GM23248 (cell line): ENCODE measurements at places on chromosomes 1 and 21. TPM values are rescaled to one million over a fixed set of nuclear protein-coding genes. Genes with fewer than 3 reads are reported as not detected.

GRCh38 chr21:41048623-41049022 is 119.3 kb upstream of the BACE2 start:
- DNase-seq: no peak
- no peak overlapping the region for H3K4me3 ChIP-seq
- no peaks in the 10 kb centered on the region for H3K27me3 ChIP-seq
- no peaks in the 10 kb centered on the region for H3K36me3 ChIP-seq
- H3K4me1 ChIP-seq: no peaks in the 10 kb centered on the region
- H3K27ac ChIP-seq: no peak overlapping the region

The SNX27 gene
- polyA plus RNA-seq: 17.9 and 18.0 TPM in 2 replicates

DNA sequence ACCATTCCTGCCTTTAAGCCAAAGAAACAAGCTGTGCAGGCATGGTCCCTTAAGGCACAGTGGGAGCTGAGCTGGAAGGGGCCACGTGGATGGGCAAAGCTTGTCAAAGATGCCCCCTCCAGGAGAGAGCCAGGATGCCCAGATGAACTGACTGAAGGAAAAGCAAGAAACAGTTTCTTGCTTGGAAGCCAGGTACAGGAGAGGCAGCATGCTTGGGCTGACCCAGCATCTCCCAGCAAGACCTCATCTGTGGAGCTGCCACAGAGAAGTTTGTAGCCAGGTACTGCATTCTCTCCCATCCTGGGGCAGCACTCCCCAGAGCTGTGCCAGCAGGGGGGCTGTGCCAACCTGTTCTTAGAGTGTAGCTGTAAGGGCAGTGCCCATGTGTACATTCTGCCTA is 1.3 kb upstream of the SLC50A1 start:
- H3K4me3 ChIP-seq: no peak overlapping the region
- H3K4me1 ChIP-seq: peaks cover 20% of the 10 kb centered on the region
- H3K36me3 ChIP-seq: 0 out of 2 replicates have a peak, but pooled peaks cover 4% of the 10 kb centered on the region
- no peak for DNase-seq

The LORICRIN gene
- not detected in 2 replicates for polyA plus RNA-seq

DNA sequence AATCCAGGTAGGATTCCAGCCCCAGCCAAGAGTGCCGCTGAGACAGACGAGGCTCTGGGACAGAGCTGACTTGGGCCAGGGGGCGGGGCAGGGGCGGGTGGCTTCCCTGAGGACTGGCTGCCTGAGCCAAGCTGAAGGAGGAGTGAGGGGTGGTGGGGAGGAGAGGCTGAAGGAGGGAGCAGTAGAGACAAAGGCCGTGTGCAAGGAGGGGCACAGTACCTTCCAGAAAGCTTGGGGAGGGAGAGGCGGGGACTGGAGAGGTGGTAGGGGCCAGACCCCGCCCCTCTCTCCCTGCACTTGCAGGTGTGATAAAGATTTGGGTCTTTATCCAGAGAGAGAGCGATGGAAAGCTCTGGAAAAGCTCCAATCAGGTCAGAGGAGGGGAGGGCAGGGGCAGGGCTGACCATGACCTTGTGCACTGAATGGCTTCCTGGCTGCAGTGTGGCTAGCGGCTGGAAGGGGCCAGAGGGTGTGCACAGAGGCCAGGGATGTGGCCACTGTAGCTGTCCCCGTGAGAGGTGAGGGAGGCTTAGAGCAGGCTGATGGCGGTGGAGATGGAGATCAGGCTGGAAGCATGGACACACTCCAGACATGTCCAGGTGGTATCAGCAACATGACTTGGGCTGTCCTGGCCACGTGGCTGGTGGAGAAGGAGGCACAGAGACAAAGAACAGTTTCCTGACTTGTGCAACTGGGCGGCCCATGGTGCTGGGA is 6.7 kb upstream of the EPHA8 start:
- no peak overlapping the region for H3K4me3 ChIP-seq
- peaks cover 60% of the 10 kb centered on the region for H3K27me3 ChIP-seq
- no peaks in the 10 kb centered on the region for H3K4me1 ChIP-seq
- no peak for DNase-seq

GRCh38 chr21:25708467-25709065 is 26.1 kb downstream of the ATP5PF start:
- H3K27me3 ChIP-seq: no peaks in the 10 kb centered on the region
- H3K27ac ChIP-seq: no peak overlapping the region
- DNase-seq: peak; percentile 53
- no peaks in the 10 kb centered on the region for H3K36me3 ChIP-seq
- no peaks in the 10 kb centered on the region for H3K4me1 ChIP-seq

The GJC2 gene
- 0.08 and 0.14 TPM in 2 replicates for polyA plus RNA-seq

The VWA1 gene
- polyA plus RNA-seq: 0.60 and 1.3 TPM in 2 replicates

The FAM78B gene
- 0.16 TPM in 1 of 2 replicates, not detected in the other for polyA plus RNA-seq

The LRRC42 gene
- 44.6 and 46.9 TPM in 2 replicates for polyA plus RNA-seq

- no peak overlapping the region for H3K27ac ChIP-seq
- no peaks in the 10 kb centered on the region for H3K4me1 ChIP-seq
- H3K36me3 ChIP-seq: peaks cover 8% of the 10 kb centered on the region; the same call in 1 of the 2 replicates
- DNase-seq: no peak
- H3K27me3 ChIP-seq: no peaks in the 10 kb centered on the region
- H3K4me3 ChIP-seq: no peak overlapping the region
These were observed 38.8 kb downstream of the WDR4 start for GRCh38 chr21:42840411-42841155.

The CADM3 gene
- polyA plus RNA-seq: 0.14 TPM in 1 of 2 replicates, not detected in the other

The LIN28A gene
- 0.14 and 0.15 TPM in 2 replicates for polyA plus RNA-seq

GRCh38 chr1:161718559-161719324 is 2.6 kb upstream of the FCRLB start:
- no peaks in the 10 kb centered on the region for H3K36me3 ChIP-seq
- peaks cover 25% of the 10 kb centered on the region for H3K4me1 ChIP-seq
- no peaks in the 10 kb centered on the region for H3K27me3 ChIP-seq
- H3K27ac ChIP-seq: no peak overlapping the region
- no peak overlapping the region for H3K4me3 ChIP-seq

The PWP2 gene
- polyA plus RNA-seq: 11.2 and 12.8 TPM in 2 replicates

GRCh38 chr1:184973272-184974055 is 844 bp downstream of the NIBAN1 start:
- H3K27me3 ChIP-seq: no peaks in the 10 kb centered on the region
- H3K4me3 ChIP-seq: peak overlapping the region; percentile 87
- no peaks in the 10 kb centered on the region for H3K36me3 ChIP-seq
- peak; percentile 87 for DNase-seq
- H3K27ac ChIP-seq: peak overlapping the region; percentile 21

DNA sequence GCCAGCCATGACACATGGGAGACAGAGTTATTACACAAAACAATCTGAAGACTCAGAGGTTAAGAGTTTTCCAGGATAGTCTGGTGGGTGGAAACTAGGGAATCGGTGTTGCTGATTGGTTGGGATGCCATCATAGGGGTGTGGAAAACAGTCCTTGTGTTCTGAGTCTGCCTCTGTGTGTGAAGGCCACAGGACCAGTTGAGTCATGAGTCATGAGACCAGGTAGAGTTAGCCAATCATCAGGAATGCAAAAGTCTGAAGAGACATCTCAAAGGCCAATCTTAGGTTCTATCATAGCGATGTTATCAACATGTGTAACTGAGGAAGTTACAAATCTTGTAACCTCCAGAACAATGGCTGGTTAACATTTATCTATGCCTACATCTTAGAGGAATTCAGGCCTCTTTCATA is 49.7 kb upstream of the NEK7 start:
- H3K4me1 ChIP-seq: peaks cover 13% of the 10 kb centered on the region
- H3K27ac ChIP-seq: peak overlapping the region; percentile 23
- no peaks in the 10 kb centered on the region for H3K27me3 ChIP-seq
- peak; percentile 58 for DNase-seq
- H3K36me3 ChIP-seq: no peaks in the 10 kb centered on the region

The ANGPTL3 gene
- not detected in 2 replicates for polyA plus RNA-seq

The FCMR gene
- 0.94 and 2.3 TPM in 2 replicates for polyA plus RNA-seq

DNA sequence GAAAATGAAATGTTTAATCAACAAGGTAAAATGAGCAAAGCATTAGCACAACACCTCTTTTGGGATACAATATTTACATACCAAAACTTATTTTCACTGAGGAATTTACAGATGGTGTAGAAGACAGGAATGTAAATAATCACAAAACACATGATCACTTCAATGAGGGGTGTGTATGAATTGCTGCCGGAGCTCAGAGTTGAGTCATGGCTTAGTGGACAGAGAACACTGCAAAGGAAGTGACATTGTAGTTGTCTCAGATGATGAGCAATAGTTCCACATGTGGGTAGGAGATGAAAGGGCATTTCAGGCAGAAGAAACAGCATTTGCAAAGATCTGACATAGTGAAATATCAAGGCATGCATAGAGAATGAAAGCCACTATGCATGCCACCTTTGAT is 5.6 kb upstream of the KPRP start:
- H3K27ac ChIP-seq: peak overlapping the region; percentile 66
- H3K4me3 ChIP-seq: peak overlapping the region; percentile 31; the same call in 1 of the 2 replicates
- no peaks in the 10 kb centered on the region for H3K36me3 ChIP-seq
- peaks cover 39% of the 10 kb centered on the region for H3K4me1 ChIP-seq
- DNase-seq: peak; percentile 96
- no peaks in the 10 kb centered on the region for H3K27me3 ChIP-seq

DNA sequence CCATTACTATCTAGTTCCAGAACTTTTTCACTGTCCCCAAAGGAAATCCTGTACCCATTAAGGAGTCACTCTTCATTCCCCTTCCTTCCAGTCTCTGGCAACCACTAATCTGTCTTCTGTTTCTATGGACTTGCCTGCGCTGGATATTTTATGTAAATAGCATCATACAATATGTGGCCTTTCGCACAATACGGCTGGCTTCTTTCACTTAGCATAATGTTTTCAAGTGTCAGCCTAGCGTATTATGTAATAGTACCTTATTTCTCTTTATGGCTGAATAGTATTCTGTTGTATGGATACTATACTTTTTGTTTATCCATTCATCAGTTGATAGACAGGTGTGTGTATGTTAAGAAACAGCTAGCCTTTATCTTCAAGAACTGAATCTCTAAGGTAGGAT is 14.3 kb downstream of the ATF3 start:
- no peaks in the 10 kb centered on the region for H3K4me1 ChIP-seq
- H3K4me3 ChIP-seq: no peak overlapping the region
- no peaks in the 10 kb centered on the region for H3K36me3 ChIP-seq
- H3K27me3 ChIP-seq: peaks cover 5% of the 10 kb centered on the region; the same call in 1 of the 2 replicates
- DNase-seq: no peak

- no peak for DNase-seq
- peaks cover 5% of the 10 kb centered on the region for H3K4me1 ChIP-seq
- no peaks in the 10 kb centered on the region for H3K27me3 ChIP-seq
- no peak overlapping the region for H3K27ac ChIP-seq
These were observed 48.6 kb downstream of the MDM4 start for GRCh38 chr1:204564835-204565234.

The S100A7A gene
- not detected in 2 replicates for polyA plus RNA-seq

- H3K4me1 ChIP-seq: peaks cover 13% of the 10 kb centered on the region
- no peaks in the 10 kb centered on the region; the same call in 1 of the 2 replicates for H3K27me3 ChIP-seq
- no peaks in the 10 kb centered on the region for H3K36me3 ChIP-seq
- peak; percentile 81 for DNase-seq
- no peak overlapping the region for H3K4me3 ChIP-seq
These were observed 118.1 kb downstream of the PGBD5 start for GRCh38 chr1:230308039-230308438.

The AIM2 gene
- polyA plus RNA-seq: 2.5 and 2.6 TPM in 2 replicates

The PTAFR gene
- 0.08 TPM in 1 of 2 replicates, not detected in the other for polyA plus RNA-seq

- H3K27me3 ChIP-seq: no peaks in the 10 kb centered on the region
- no peak overlapping the region for H3K27ac ChIP-seq
- no peak overlapping the region for H3K4me3 ChIP-seq
- no peaks in the 10 kb centered on the region for H3K36me3 ChIP-seq
- no peaks in the 10 kb centered on the region for H3K4me1 ChIP-seq
These were observed 51.1 kb downstream of the PRDM16 start for GRCh38 chr1:3120140-3120539.

DNA sequence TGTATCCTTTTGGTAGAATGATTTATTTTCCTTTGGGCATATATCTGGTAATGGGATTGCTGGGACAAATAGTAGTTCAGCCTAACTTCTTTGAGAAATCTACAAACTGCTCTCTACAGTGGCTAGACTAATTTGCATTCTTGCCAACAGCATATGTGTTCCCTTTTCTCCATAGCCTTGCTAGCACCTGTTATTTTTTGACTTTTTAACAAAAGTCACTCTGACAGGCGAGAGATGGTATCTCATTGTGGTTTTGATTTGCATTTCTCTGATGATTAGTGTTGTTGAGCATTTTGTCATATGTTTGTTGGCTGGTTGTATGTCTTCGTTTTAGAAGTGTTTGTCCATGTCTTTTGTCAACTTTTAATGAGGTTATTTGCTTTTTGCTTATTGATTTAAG is 99.8 kb downstream of the UCK2 start:
- no peaks in the 10 kb centered on the region for H3K36me3 ChIP-seq
- DNase-seq: no peak
- no peaks in the 10 kb centered on the region for H3K4me1 ChIP-seq
- H3K27me3 ChIP-seq: no peaks in the 10 kb centered on the region
- H3K4me3 ChIP-seq: no peak overlapping the region
- H3K27ac ChIP-seq: no peak overlapping the region
